CD4-positive, alpha-beta T cell treated with Interleukin-2 at 100 ng/mL for 4 hours (primary cell): ENCODE measurements at places on chromosomes 11 and 22.
A peak's percentile ranks its signal among the peaks of the same experiment; 100 is the strongest.

DNA sequence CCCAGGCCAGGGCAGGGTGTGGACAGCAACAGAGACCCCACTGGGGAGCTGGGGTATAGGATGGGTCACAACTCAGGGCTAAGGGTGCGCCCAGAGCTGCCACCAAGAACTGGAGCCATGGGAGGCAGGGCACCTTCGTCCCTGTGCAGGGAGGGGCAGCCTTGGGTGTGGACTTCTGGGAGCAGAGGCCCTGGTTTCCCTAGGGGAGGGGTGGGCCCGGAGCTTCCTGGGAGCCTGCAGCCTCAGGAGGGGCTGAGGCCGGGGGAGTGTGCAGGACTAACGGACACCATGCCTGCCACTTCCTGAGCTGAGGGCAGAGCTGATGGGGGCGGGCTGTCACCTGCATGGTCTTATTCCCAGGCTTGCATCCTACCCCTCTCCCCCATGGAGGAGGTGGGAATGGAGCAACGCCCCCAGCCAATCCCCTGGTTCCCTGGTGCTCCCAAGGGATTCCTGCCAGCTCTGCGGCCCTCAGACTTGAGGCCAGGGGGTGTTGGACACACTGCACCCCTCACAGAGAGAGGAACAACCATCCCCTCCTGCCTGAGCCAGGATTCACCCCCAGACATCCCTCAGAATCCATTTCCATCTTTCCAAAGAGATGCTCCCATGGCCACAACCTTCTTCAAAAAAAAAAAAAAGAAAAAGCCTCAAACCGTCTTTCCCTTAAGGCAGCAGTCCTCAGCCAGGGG is 225.7 kb downstream of the CTTN start:
- no peak for DNase-seq

GRCh38 chr11:115637599-115638241 is 133.5 kb upstream of the CADM1 start:
- no peak for DNase-seq

DNA sequence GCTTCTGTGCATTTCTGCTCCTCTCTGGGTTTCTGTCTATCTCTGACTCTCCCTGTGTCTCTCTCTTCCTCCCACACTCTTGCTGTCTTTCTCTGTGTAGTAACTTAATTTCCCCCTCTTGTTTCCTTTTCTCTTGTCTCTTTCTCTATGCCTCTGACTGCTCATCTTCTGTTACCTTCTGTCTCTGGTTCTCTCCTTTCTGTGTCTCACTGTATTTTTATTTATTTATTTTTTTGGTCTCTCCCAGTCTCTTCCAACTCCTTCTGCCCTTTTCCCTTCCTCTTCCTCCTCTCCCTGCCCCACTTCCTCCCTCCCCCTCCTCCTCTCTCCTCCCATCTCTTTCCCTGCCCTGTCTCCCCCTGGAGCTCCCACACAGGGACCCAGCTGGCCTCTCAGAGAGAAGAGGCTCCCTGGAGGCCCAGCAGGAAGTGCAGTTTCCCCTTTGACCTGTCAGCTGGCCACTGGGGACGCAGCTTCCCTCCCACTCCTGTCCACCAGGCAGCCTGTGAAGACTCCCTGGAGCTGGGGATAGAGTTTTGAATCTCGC is 38.3 kb upstream of the MYH9 start:
- DNase-seq, result no peak

DNA sequence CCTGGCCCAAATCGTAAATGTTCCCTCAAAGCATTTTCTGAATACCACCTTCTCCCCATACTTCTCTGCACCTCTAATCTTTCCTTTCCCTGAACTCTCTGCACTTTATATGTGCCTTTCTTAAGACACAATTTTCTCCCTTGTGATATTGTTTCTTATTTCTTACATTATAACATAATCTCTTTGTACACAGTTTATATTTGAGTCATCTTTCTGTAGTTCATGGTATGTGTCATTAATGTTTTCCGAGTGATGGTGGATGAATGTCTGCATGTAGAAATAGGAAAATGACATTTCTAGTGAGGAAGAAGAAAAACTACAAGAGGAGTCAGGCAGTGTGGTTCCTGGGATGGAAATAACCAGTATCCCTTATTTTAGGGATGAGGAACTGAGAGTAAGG is 5.5 kb downstream of the ACRV1 start:
- no peak for DNase-seq

GRCh38 chr22:31056986-31057599 is 24.0 kb upstream of the SMTN start:
- DNase-seq, result no peak

DNA sequence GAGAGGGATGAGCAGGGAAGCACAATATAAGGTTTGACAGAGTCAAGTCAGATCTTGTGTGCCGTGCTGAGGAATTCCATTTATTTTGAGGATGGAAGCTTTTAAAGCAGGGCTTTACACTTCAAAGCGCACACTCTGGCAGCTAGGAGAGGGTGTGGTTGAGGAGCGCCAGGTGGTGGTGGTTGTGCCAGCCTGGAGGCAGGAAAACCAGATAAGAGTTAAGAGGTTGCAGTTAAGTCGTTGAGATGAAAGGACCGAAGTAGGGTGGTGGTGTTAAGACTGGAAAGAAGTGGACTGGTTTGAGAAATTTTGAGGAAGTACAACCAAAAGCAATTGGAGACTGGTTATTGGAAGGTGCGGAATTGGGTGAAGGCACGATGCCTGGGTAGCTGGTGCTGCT is 231.6 kb upstream of the TBCEL start:
- no peak for DNase-seq

GRCh38 chr11:84146826-84147225 is 860.7 kb upstream of the CCDC90B start:
- no peak for DNase-seq

DNA sequence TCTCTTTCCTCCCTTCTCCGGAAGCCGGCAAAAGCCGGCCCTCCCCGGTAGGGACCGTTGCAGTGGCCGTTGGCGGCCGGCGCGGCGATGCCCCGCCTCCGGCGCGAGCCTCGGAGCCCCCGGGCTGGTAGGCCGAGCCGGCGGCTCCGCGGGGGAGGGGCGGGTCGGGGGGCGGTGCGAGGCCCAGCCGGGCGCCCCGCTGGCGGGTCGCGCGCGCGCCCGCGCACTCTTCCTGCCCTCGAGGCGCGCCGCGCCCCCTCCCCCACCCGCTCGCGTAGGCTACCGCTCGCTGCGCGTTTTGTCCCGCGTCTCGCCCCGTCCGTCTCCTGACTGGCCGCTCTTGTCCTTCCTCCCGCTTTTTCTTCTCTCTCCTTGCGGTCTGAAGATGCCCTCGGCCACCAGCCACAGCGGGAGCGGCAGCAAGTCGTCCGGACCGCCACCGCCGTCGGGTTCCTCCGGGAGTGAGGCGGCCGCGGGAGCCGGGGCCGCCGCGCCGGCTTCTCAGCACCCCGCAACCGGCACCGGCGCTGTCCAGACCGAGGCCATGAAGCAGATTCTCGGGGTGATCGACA is 591 bp downstream of the CAPRIN1 start:
- peak; percentile 86 for DNase-seq

DNA sequence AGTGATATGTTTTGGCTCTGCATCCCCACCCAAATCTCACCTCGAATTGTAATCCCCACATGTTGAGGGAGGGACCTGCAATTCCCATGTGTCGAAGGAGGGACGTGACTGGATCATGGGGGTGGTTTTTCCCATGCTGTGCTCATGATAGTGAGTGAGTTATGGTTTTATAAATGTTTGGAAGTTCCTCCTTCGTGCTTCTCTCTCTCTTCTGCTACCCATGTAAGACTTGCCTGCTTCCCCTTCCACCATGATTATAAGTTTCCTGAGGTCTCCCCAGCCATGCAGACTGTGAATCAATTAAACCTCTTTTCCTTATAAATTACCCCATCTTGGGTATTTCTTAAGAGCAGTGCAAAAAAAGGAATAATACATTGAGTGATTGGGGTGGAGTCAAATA is 7.3 kb upstream of the CEP295 start:
- DNase-seq, result no peak

GRCh38 chr11:17597770-17598169 is 50.7 kb downstream of the OTOG start:
- no peak for DNase-seq

GRCh38 chr22:21044931-21045584 is 688 bp upstream of the LRRC74B start:
- DNase-seq, result peak; percentile 2
